Hindlimb muscle (tissue), 1 donor: ENCODE measurements at places on chromosomes 4 and X.

DNA sequence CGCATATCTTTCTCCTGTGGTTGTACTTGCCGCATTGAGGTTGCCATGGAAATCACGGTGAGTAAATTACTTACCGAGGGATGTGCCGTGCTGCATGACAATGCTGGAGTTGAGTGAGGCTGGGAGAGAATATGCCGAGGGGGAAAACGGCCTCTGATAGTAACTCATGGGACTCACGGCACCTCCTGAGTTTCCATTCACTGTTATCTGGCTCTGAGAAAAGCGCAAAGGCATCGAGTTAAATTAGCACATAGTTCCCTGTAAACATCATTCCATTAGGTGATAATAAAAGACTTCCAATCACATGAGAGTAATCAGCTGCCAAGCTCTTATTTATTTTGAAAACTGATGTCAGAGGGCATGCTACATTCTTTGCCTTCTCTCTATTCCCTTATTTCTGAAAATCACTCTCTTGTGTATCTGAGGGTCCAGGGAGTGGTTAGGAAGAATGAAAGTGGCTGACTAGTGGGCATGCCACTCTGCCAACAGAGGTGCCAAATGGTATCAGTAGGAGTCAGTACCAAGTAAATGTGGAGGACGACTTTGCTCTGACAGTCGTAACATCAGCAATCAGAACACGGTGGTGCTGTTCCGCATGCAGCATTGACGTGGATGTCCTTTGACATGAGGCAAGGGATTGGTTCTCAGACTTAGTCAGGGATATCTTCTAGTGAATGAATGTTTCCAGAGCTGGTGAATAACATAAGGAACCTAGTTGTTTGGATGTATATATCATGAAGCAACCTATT lies 126.9 kb upstream of the PDLIM3 start:
- no peak for DNase-seq

GRCh38 chr4:110472583-110473329 lies 3.2 kb upstream of the ENPEP start:
- no peak for DNase-seq

DNA sequence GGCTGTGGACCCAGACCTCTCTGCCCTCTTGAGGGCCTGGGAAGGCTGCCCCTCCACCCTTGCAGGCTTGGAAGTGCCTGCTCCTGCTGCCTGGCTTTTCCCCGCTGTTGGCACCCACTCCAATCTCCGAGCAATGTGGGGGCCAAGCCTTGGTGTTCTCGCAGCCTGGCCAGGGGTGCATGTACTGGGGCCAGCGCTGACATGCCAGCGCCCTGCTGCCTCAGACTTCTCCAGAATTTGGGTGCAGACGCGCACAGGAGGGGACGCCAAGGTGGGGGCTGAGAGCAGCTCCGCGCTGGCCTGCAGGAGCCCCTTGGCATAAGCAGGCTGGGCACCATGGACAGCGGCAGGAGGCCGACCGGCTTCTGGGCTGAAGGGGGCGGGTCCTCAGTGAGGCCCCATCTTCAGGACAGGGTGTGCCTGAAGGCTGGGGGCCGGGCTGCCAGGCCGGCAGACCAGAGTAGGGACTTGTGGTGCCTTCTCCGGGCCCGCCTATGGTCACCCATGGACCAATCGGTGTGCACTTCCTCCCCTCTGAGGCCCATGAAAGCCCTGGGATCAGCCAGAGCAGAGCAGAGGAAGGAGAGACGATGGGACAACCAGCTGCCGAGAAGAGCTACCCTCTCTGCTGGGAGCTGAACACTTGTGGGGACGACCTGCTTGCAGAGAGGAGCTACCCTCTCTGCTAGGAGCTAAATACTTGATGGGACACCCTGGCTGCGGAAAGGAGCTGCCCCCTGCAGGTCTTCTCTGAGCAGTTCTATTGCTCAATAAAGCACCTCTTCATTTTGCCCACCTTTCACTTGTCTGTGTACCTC lies 118.3 kb downstream of the DNAAF6 start:
- DNase-seq = peak; percentile 19

GRCh38 chr4:158965226-158965625 lies 137.7 kb upstream of the RAPGEF2 start:
- no peak for DNase-seq

- DNase-seq = no peak
Measured at GRCh38 chr4:122665161-122665929, 44.5 kb upstream of the IL21 start.

GRCh38 chrX:149157976-149158375 lies 347.1 kb downstream of the IDS start:
- DNase-seq = no peak

- peak; percentile 45 for DNase-seq
Measured at GRCh38 chr4:174522183-174523024, at the start of gene HPGD. Gene HPGD (minus strand): TSS chr4:174522488. CDS start chr4:174522451, 37 bp downstream.

GRCh38 chr4:106569146-106570031 lies 200.8 kb upstream of the GIMD1 start:
- peak; percentile 79 for DNase-seq

DNA sequence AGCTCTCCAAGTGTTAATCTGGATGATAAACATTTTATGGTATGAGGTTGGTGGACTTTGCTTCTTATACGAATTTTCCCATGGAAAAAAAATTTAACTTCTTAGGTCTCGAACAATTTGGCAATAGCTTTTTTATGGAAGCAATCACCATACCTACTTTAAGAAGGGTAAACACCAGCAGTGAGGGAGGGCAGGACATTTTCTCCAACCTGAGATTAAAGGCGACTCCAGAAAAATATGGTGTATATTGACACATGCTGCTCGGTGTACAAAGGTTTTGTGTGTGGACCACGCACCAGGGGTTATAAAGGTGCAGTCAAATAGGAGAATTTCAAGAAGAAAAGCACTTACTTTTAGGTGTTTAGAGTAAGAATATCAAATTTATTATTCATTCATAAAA lies 34.2 kb upstream of the SULT1E1 start:
- DNase-seq = no peak

- DNase-seq = no peak
Measured at GRCh38 chr4:109195646-109196045, 106.8 kb downstream of the COL25A1 start.

DNA sequence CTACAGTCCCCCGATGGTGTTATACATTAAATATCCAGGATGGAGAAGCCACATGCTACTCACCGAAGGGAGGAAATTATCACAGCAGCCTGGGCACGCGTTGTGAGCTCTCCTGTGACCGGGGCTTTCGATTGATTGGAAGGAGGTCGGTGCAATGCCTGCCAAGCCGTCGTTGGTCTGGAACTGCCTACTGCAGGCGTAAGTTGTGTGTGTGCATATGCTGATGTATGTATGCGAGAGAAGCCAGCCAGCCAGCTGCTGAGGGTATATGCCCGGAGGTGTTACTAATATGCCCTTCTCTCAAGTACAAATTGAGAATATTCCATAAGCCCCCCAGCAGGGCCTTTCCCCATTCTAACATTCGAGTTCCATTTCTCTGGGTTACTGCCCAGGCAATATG lies 18.2 kb downstream of the SRPX2 start:
- no peak for DNase-seq

DNA sequence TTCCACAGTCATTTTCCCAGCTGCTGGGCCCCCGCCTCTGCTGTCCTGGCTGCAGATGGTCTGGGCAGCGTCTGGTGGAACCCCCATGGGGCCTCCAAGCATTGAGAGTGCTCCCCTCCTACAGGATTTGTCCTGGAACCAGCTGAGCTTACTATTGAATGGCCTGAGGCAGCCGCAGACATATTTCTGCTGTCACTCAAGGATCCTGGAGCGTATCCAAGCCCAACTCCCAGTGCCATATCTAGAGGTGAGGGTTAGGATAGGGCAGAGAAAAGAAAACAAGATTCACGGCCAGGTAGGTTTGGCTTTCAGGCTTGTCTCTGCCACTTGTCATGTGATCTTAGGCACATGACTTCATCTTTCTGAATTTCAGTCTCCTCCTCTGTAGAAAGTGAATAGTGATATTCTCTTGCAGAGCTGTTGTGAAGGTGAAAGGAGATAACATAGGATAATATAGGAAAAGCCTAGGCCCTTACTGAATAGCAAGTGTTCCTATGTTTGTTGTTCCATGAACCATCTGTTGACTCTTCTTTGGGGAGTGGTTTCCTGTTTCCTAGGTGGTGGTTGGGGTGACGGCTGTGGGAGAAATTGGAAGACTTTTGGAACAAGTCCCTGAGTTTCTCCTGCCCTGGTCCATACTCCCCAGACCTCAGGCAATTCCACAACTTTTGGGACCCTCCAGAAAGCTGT lies 52.3 kb downstream of the SEPSECS start:
- peak; percentile 47 for DNase-seq

DNA sequence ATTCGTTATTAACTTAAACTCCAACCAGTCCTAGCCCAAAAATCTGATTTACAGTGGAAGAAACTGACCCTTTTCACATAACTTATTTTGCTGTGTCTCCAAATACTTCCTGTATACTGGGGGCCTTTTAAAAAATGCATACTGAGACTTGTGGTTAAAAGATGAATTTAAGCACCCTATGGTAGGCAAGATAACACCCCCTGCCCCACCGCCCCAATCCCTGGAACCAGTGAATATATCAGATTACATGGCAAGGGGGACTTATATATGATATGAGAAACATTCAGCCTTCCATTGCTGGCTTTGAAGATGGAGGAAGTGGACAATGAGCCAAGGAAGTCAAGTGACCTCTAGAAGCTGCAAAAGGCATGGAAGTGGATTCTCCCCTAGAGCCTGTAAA lies 3.1 kb upstream of the CLCN3 start:
- no peak for DNase-seq

GRCh38 chrX:15745179-15745578 lies 7.1 kb downstream of the CA5B start:
- no peak for DNase-seq

DNA sequence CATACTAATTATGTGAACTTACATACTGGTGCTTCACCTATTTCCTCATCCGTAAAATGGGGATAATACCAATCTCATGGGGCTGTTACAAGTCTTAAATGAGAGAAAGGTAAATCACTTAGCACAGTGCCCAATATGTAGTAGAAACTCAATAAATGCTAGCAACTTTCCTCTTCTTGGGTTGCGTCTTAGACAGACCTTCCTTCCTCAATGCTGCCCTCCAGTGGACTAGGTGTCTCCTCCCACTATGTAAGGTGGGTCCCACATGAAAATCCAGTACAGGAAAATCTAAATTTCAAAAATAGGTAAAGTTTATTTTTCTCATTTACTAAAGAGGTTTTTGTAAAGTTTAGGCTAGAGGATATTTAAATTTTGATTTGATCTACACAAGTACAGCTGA lies 20.6 kb downstream of the ZDHHC9 start:
- peak; percentile 23 for DNase-seq

DNA sequence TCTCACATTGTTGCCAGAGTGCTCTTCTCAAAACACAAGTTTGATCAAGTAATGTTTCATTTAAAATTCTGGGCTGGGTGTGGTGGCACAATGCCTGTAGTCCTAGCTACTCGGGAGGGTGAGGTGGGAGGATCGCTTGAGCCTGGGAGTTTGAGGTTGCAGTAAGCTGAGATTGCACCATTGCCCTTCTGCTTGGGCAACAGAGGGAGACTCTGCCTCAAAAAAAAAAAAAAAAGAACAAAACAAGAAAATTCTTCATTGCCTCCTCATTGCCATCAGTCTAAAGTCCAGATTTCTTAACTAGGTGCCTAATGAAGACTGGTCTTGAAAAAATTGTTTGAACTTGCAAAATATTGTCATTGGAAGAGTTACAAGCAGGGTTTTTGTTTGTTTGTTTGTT lies 120.1 kb downstream of the MFAP3L start:
- DNase-seq = no peak

DNA sequence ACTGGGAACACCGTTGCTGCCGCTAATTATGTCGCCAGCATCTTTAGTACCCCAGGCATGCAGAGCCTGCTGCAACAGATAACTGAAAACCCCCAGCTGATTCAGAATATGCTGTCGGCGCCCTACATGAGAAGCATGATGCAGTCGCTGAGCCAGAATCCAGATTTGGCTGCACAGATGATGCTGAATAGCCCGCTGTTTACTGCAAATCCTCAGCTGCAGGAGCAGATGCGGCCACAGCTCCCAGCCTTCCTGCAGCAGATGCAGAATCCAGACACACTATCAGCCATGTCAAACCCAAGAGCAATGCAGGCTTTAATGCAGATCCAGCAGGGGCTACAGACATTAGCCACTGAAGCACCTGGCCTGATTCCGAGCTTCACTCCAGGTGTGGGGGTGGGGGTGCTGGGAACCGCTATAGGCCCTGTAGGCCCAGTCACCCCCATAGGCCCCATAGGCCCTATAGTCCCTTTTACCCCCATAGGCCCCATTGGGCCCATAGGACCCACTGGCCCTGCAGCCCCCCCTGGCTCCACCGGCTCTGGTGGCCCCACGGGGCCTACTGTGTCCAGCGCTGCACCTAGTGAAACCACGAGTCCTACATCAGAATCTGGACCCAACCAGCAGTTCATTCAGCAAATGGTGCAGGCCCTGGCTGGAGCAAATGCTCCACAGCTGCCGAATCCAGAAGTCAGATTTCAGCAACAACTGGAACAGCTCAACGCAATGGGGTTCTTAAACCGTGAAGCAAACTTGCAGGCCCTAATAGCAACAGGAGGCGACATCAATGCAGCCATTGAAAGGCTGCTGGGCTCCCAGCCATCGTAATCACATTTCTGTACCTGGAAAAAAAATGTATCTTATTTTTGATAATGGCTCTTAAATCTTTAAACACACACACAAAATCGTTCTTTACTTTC lies 1.8 kb downstream of the UBQLN2 start:
- DNase-seq = peak; percentile 20

DNA sequence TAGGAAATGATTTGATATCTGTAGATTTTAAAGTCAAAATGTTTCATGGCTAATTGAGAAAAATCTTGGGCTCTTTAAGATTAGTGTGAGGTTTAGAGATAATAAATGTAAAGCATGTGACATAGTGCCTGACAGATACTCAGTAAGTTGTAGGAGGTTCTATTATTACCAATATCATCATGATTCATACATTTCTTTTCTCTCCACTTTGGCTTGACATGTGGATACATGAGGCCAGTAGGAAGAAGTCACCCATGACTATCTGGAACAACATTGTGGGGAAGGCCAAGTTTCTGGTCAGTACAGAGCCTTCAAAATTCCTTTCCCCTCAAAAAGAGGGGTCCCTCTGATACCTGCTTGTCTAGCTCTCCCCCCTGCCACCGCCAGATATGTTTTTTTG lies 91.2 kb upstream of the SORBS2 start:
- DNase-seq = no peak

DNA sequence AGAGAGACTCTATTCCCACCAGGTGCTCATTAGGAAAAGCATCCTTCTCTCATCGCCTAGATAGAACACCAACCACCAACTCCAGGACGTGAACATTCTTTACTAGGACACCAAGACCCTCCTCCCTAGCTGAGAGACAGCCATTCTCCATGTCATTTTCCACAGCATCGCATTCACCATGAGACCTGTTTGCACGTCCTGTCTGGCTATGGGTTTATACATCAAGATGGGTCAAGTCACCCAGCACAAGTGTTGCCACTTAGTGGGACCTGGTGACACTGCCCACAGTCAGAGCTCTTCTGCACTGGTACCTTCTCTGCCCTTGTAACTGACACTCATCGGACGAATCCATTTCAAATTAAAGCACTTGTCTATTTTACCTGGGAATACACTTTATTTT lies 17.5 kb downstream of the LRP2BP start:
- no peak for DNase-seq

- DNase-seq = no peak
Measured at GRCh38 chr4:151854731-151855130, 93.9 kb upstream of the GATB start.
